DMS 273 treated with DMSO at 0.1 percent for 48 hours (cell line): ENCODE measurements at places on chromosomes 11 and 22.

DNA sequence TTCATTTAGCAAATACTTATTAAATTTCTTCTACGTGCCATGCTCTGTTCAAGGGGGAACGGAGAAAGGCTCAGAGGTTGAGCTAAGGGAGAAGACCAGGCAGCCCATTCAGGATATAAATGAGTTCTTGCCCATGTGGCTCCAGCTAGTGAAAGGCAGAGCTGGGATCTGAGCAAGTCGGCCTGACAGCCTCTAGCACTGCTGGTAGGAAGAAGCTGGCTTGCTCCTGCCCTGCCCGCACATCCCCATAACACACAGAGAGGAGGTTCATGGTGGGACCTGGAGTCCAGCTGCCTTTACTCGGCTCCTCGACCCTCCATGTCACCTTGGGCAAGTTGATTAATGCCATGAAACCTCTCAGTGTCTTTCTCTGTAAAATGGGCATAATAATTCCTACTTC lies 2.0 kb downstream of the SLC15A3 start:
- no peak for DNase-seq

DNA sequence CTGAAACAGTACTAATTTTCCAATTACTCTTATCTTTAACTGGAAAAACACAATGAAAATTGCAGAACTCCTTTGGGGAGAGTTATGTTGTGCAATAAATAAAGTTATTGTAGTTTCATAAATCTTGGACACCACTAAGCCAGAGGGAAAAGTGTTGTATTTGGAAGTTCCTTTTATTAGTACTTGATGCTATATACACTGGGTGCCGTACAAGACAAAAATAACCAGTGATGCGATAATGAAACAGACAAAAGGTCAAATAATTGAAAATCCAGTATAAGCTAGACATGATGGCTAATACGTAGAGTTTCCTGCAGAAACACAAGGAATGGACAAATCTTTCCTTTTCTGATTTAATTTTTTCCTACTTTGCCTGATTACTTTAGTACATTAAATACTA lies 541.1 kb downstream of the ETS1 start:
- DNase-seq: no peak

DNA sequence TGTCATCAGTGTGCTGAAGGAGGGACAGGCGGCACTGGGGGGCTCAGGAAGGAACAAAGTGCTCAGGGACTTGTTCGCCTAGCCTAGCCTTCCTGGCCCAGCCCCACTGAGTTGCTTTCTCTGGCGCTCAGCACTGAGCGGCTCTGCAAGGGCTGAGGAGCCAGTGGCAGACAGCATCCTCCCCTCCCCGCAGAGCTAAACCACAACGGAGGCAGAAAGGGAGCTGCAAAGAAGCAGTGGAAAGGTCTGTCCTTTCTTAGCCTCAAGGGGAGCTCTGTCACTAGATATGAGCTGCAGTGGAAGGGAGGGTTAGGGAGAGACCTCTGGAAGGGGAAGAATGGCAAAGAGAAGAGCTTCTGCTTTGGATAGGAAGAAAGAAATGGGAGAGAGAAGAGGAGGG lies 89.7 kb upstream of the PHOX2A start:
- DNase-seq: no peak

GRCh38 chr11:29734287-29734686 lies 282.5 kb downstream of the KCNA4 start:
- no peak for DNase-seq

DNA sequence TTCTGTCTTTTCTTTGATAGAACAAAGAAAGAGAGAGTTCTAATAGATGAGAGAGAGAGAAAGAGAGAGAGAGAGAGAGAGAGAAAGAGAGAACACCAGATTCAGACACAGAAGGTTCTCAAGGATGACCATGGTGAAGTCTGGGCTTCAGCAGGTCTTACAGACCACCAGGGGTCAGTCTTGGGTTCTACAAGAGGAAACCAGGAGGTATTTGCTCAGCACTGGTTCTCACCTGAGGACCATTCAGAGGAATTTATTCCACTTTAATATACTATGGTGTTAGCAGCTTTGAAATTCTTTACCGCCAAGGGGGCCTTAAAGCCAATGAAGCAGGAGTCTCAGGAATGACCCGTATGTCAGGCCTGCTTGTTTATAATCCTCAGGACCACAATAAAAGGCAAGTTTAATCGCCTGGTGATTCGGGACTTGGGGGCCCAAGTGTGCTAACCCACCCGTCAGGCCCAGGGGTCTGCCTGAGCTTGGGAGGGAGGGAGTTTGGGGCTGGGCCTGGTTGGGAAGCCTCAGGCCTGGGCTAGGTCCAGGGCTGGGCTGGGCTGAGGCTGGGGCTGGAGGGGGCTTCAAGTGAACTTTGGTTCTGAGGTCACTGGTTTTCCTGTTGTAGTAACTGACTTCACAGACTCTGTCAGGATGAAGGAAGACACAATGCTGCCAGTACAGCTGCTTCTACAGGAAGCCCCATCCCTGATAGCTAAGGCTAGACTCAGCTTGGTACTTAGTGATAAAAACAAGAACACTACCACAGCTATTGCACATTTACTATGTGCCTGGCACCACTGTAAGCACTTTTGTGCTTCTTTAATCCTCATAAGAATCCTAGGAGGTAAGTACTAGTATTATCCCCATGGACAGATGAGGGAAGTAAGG lies 179.2 kb upstream of the ZBED5 start:
- DNase-seq: peak; percentile 6

GRCh38 chr22:42331014-42331413 lies 60.6 kb upstream of the TCF20 start:
- no peak for DNase-seq

- no peak for DNase-seq
Observed at GRCh38 chr11:33040033-33040861, 875 bp downstream of the TCP11L1 start.

DNA sequence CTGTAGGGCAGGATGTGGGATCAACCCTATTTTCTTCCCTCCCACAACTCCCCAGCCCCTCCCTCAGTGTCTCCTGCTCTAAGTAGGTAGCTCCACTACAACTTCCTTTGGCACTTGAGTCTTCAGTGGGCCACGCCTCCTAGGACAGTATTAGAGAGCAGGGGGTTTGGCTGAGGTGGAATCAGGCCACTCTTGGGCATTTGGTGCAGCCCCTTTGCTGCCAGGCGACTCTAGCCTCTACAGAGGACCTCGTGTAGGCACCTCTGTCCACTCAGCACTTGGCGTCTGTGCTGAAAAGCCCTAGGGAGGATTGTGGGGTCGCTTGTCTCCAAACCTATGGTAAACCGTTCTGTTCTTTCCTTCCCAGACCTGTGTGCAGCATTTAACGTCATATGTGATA lies 2.7 kb downstream of the FADD start:
- no peak for DNase-seq

DNA sequence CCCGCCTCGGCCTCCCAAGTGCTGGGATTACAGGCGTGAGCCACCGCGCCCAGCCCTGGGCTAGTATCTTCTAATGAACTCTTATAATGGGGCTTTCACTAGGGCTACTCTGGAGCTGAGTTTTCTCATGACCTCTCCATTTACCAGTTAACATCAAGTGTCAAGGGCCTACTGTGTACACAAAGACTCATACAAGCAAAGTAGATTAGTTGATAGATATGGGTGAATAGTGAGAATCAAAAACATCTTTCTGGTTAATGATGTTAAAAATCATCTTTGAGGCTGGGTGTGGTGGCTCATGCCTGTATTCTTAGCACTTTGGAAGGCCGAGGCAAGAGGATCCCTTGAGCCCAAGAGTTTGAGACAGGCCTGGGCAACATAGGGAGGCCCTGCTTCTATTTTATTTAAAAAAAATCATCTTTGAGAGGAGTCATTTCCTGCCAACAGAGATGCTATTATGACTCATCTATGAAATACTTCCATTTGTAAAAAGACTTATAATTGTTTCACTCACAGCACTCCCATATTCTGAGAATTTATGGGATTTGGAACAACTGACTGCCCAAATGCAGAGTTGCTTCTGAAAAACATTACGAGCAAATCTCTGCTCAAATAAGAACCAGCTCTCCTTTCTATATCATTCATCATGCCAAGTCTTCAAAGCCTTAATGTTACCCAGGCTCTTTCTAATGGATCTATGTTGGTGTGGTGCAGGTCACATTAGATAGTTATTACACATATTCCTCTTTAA lies 57.0 kb downstream of the GDPD4 start:
- DNase-seq: no peak

DNA sequence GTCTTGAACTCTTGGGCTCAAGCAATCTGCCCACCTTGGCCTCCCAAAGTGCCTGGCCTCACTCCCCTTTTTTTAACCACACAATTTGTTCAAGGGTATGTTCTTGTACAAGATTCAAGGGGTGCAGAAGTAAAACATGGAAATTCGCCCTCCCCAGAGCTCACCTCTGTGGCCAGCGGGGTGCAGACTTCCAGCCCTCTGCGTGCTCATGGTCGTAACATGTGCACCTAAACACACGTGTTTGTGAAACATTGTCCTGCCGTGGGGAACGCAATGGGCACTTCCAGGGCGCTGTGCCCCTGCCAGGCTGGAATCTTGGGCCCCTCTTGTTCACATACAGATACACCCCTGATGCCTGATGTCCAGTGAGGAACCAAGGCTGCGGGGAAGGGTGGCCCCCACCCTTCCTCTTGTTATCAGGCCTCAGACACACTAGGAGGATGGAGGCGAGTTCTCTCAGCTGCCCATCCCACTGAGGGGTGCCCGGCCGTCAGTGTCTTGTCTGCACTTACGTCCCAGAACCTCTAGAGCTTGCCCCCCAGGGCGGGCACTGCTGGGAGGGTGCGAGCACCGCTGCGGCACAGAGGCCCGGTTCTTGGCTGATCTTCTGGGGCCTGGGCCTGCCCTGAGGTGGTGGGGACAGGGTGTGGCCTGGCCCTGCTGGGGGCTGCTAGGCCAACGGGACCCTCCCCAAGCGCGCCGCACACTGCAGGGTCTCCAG lies 4.1 kb upstream of the EPS8L2 start:
- DNase-seq: no peak

DNA sequence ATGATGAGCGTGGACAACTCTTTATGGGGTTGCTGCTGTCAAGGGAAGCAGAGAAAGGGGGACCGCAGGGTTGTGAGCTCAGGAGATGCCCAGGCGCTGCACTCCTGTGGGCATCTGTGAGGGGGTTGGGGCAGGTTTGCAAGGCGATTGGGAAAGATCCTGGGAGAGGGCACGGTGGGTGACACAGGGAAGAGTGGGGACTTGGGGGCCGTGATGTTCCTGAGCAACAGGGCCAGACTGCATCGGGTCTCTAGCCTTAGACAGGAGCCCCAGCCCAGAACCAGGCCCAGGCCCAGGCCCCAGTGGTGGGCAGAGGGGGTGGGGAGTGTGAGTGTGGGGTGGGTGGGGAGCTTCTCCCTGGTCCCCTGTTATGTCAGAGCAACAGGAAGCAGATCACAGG lies 38.3 kb downstream of the CSF2RB start:
- no peak for DNase-seq

- DNase-seq: no peak
Observed at GRCh38 chr11:62260261-62260953, 9.6 kb upstream of the SCGB2A2 start.

- no peak for DNase-seq
Observed at GRCh38 chr11:115999437-115999836, 495.2 kb upstream of the CADM1 start.

- DNase-seq: no peak
Observed at GRCh38 chr11:61948505-61948904, 1.6 kb upstream of the BEST1 start.

DNA sequence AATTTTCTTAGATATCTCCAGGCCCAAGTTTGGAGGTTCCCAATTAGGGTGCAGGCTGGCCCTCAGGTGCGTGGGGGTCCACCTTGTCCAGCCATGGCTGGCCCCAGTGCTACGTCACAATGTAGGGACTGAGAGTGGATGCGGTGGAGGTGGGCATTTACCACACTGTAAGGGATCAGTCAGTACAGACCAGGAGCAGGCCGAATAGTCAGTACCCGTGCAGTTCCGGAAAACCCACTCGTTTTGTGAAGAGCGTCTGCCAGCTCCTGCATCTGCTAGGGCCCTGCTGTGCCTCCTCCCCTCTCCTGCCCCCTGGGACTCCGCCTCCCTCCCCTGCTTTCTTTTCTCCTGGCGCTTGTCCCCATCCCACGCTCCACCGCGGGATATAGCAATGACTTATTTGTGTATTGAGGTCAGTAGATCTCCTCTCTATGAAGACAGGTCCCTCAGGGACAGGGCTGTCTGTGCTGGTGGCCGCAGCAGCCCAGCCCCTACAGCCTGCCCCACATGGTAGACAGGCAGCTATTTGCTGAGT lies 50.4 kb upstream of the SEPTIN5 start:
- peak; percentile 62 for DNase-seq

- DNase-seq: no peak
Observed at GRCh38 chr11:33455867-33456463, 198.8 kb downstream of the HIPK3 start.

DNA sequence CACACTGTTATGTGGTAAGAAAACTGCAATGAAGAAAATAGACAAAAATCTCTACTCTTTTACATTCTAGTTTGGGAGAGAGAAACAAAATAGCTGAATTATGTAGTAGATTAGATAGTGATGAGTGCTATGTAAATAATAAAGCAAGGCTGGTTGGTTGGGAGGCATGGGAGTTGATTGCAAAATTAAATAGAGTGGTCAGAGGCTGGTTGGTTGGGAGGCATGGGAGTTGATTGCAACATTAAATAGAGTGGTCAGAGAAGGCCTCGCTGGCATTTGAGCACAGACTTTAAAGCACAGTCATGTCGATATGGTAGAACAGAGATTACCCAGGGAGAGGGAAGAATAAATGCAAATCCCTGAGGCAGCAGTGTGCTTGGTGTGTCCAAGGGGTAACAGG lies 22.4 kb downstream of the SIK2 start:
- DNase-seq: no peak

GRCh38 chr11:69825941-69826340 lies 6.7 kb upstream of the FGF3 start:
- no peak for DNase-seq

GRCh38 chr11:6778518-6778917 lies 4.3 kb upstream of the OR2AG1 start:
- DNase-seq: no peak

DNA sequence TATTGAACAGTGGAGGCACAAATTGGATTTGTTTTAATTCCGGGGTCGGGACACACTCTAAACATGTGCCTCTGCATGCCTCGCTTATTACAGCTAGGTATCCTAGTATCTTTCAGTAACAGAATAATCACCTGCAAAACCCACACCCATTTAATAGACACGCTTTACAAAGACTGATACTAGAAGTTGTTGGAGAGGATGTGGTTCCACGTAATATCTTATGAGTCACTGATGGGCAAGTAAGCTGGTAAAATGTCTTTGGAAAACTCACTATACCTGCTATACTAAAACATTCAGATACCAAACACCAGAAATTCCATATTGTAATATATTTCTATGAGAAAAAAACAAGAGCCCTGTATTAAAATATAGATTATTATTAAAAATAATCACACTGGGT lies 84.0 kb downstream of the GGTLC2 start:
- DNase-seq: no peak

GRCh38 chr11:120128392-120129119 lies 9.4 kb downstream of the TRIM29 start:
- no peak for DNase-seq

GRCh38 chr22:39925273-39925672 lies 24.4 kb downstream of the GRAP2 start:
- no peak for DNase-seq

- no peak for DNase-seq
Observed at GRCh38 chr11:19956228-19956627, 204.0 kb downstream of the DBX1 start.
